Fibroblast of the aortic adventitia (primary cell): ENCODE measurements at places on chromosomes 3 and 15. TPM values are rescaled to one million over a fixed set of nuclear protein-coding genes. Genes with fewer than 3 reads are reported as not detected.

Gene FANCD2OS
- not detected in 2 replicates for total RNA-seq

Gene SLC15A2
- total RNA-seq, result 0.18 and 0.25 TPM in 2 replicates

Gene ZNF80
- total RNA-seq, result not detected in 2 replicates

Gene XIRP1
- 0.09 TPM in 1 of 2 replicates, not detected in the other for total RNA-seq

Gene CFAP161
- total RNA-seq, result 4.0 TPM in 1 of 2 replicates, not detected in the other

Gene LYZL4
- not detected in 2 replicates for total RNA-seq

Gene CPNE9
- total RNA-seq, result not detected in 2 replicates

Gene CHRNA3
- total RNA-seq, result under 0.01 TPM in 1 of 2 replicates, not detected in the other

Gene ITIH1
- 1.3 TPM in 1 of 2 replicates, not detected in the other for total RNA-seq

Gene TMEM40
- not detected in 2 replicates for total RNA-seq

Gene AVEN
- 17.2 and 26.8 TPM in 2 replicates for total RNA-seq

Gene LCTL
- total RNA-seq, result 0.09 TPM in 1 of 2 replicates, not detected in the other

Gene SNRPN
- 49.3 and 200 TPM in 2 replicates for total RNA-seq

Gene NFKBIZ
- 17.5 and 38.3 TPM in 2 replicates for total RNA-seq

Gene SHF
- total RNA-seq, result 1.9 and 11.0 TPM in 2 replicates

Gene HYKK
- total RNA-seq, result 3.3 and 10.2 TPM in 2 replicates

Gene PRR20G
- total RNA-seq, result not detected in 2 replicates

Gene ASB14
- under 0.01 TPM in 1 of 2 replicates, not detected in the other for total RNA-seq
